Transverse colon (tissue), 4 donors: ENCODE measurements at places on chromosomes 6 and 20. TPM values are rescaled to one million over a fixed set of nuclear protein-coding genes. Genes with fewer than 3 reads are reported as not detected.
A peak's percentile ranks its signal among the peaks of the same experiment; 100 is the strongest.

DNA sequence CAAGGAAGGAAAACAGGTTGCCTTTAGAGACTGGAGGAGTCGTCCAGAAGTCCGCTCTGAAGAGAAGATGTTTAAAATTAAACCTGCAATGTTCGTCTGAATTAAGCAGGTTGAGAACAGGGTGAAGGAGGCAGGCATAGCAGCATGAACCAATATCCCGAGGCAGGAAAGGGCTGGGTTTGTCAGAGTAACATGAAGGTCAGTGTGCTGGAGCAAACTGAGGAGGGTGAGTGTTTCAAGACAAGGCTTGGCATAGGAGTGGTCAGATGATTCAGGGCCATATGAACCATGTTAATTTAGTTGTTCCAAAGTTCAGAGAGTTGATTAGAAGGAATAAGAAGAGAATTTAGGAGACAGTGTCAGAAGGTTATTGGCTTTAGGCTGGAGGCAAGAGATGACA lies 93.3 kb downstream of the UTRN start:
- peaks cover 5% of the 10 kb centered on the region for H3K4me1 ChIP-seq
- peak overlapping the region; percentile 56 for H3K27ac ChIP-seq
- H3K27me3 ChIP-seq: no peaks in the 10 kb centered on the region
- no peaks in the 10 kb centered on the region for H3K36me3 ChIP-seq
- peak; percentile 17 for DNase-seq
- H3K4me3 ChIP-seq: no peak overlapping the region

Gene RIPPLY2
- not detected for total RNA-seq

Gene LAMA2
- total RNA-seq: 36.6 TPM

- H3K36me3 ChIP-seq: no peaks in the 10 kb centered on the region
- H3K4me3 ChIP-seq: no peak overlapping the region
- no peak overlapping the region for H3K27ac ChIP-seq
- no peak for DNase-seq
- no peaks in the 10 kb centered on the region for H3K27me3 ChIP-seq
Measured at GRCh38 chr6:7646394-7646793, 56.4 kb downstream of the SNRNP48 start.

Gene TFAP2D
- total RNA-seq: not detected

- H3K4me3 ChIP-seq: no peak overlapping the region
- peak overlapping the region; percentile 35 for H3K27ac ChIP-seq
- H3K36me3 ChIP-seq: peaks cover 4% of the 10 kb centered on the region
- H3K4me1 ChIP-seq: peaks cover 19% of the 10 kb centered on the region
Measured at GRCh38 chr6:167907837-167908681, 81.3 kb downstream of the AFDN start.

DNA sequence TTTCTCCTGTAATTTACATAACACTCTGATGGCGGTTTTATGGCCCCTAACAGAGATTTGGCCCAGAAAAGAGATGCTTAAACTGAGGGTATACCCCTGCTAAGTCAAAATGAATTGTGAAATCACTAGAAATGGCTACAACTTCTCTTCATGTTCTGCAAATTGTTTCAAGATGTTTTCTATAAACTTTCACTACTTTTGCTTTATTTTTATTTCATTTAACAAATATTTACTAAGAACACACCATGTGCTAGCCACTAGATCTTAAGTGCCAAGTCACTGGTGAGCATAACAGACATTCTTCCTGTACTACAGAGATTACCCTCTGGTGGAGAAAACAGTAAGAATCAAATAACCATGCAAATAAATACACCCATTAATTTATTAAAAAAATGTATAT lies 87.6 kb downstream of the KCNQ5 start:
- DNase-seq: no peak
- H3K4me3 ChIP-seq: no peak overlapping the region
- no peaks in the 10 kb centered on the region for H3K36me3 ChIP-seq

Gene MANEA
- 0.80 TPM for total RNA-seq

Gene GPR63
- 2.4 TPM for total RNA-seq

Gene SLC35D3
- not detected for total RNA-seq

DNA sequence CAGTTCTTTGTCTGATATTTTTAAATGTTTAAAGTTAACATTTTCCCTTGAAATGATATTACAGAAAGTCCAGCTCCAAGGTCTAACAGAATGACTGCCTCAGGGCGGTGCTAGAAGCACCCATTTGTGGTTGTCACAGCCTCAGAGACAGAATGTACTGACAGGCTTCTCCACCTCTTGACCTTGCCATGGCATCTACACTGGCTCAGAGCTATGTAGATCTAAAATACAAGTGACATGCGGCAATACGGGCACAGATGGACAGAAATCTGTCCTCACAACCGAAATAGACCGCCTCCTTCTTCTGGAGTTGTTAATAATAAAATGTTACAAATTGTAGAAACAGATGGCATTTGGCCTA lies 167.2 kb upstream of the THEMIS start:
- H3K4me1 ChIP-seq: no peaks in the 10 kb centered on the region
- H3K27me3 ChIP-seq: no peaks in the 10 kb centered on the region
- H3K36me3 ChIP-seq: no peaks in the 10 kb centered on the region
- H3K27ac ChIP-seq: no peak overlapping the region
- DNase-seq: no peak

- no peaks in the 10 kb centered on the region for H3K36me3 ChIP-seq
- H3K4me1 ChIP-seq: no peaks in the 10 kb centered on the region
- DNase-seq: no peak
- no peak overlapping the region for H3K27ac ChIP-seq
- H3K27me3 ChIP-seq: no peaks in the 10 kb centered on the region
Measured at GRCh38 chr6:22706651-22707050, 137.3 kb downstream of the HDGFL1 start.

- H3K27me3 ChIP-seq: no peaks in the 10 kb centered on the region
- H3K36me3 ChIP-seq: no peaks in the 10 kb centered on the region
- H3K27ac ChIP-seq: no peak overlapping the region
Measured at GRCh38 chr6:168695701-168696100, 254.7 kb downstream of the SMOC2 start.

DNA sequence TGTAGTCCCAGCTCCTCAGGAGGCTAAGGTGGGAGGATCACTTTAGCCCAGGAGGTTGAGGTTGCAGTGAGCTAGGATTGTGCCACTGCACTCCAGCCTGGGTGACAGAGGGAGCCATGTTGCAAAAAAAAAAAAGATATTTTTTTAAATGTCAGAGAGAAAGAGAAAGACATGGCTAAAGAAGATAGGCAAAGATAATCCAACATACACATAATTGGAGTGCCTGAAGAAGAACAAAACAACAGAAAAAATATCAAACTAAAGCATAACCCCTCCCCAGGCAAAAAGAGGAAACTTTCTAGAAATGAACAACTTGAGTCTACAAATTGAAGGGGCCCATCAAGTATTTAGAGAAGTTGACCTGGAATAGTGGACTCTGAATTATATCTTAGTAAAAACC lies 14.0 kb upstream of the GRM4 start:
- peaks cover 15% of the 10 kb centered on the region for H3K27me3 ChIP-seq
- H3K4me1 ChIP-seq: no peaks in the 10 kb centered on the region
- DNase-seq: no peak
- H3K4me3 ChIP-seq: no peak overlapping the region

Gene MOG
- total RNA-seq: not detected

- H3K36me3 ChIP-seq: no peaks in the 10 kb centered on the region
- DNase-seq: no peak
- H3K27ac ChIP-seq: no peak overlapping the region
- H3K4me3 ChIP-seq: no peak overlapping the region
- H3K4me1 ChIP-seq: no peaks in the 10 kb centered on the region
Measured at GRCh38 chr20:53244711-53245110, 272.6 kb downstream of the TSHZ2 start.
